ENCODE measurements at places on chromosomes 2 and 18. TPM values are rescaled to one million over a fixed set of nuclear protein-coding genes. Genes with fewer than 3 reads are reported as not detected.

RBKS gene
- polyA plus RNA-seq = 7.7 TPM

LONRF2 gene
- polyA plus RNA-seq = 2.3 TPM

UGT1A4 gene
- not detected for polyA plus RNA-seq

FRZB gene
- 15.7 TPM for polyA plus RNA-seq

C2orf78 gene
- polyA plus RNA-seq = not detected

TM4SF20 gene
- 0.10 TPM for polyA plus RNA-seq

TGFA gene
- polyA plus RNA-seq = 21.6 TPM

ATOH8 gene
- polyA plus RNA-seq = 14.8 TPM

CD28 gene
- polyA plus RNA-seq = 1.6 TPM

DHRS9 gene
- 0.90 TPM for polyA plus RNA-seq

APCDD1 gene
- polyA plus RNA-seq = 179 TPM

ZNF512 gene
- polyA plus RNA-seq = 84.9 TPM

TGOLN2 gene
- 120 TPM for polyA plus RNA-seq

GRB14 gene
- 51.7 TPM for polyA plus RNA-seq

SCYGR8 gene
- polyA plus RNA-seq = not detected

MC4R gene
- 0.26 TPM for polyA plus RNA-seq

NOSTRIN gene
- 32.0 TPM for polyA plus RNA-seq

FLACC1 gene
- 1.8 TPM for polyA plus RNA-seq

IL1RL1 gene
- 0.40 TPM for polyA plus RNA-seq

CCDC141 gene
- polyA plus RNA-seq = 0.39 TPM

CHMP1B gene
- 46.7 TPM for polyA plus RNA-seq

CCL20 gene
- 0.41 TPM for polyA plus RNA-seq

HOXD13 gene
- polyA plus RNA-seq = 0.65 TPM

DPYSL5 gene
- 7.7 TPM for polyA plus RNA-seq

EML6 gene
- polyA plus RNA-seq = 16.2 TPM

GCG gene
- not detected for polyA plus RNA-seq

DES gene
- 7.4 TPM for polyA plus RNA-seq

WBP1 gene
- 120 TPM for polyA plus RNA-seq

PAX8 gene
- 593 TPM for polyA plus RNA-seq

TCF4 gene
- polyA plus RNA-seq = 71.8 TPM

PTPRN gene
- polyA plus RNA-seq = 0.16 TPM

SPHKAP gene
- polyA plus RNA-seq = 1.9 TPM

FSHR gene
- polyA plus RNA-seq = not detected

RIT2 gene
- 0.22 TPM for polyA plus RNA-seq

GALNT3 gene
- polyA plus RNA-seq = 14.3 TPM

TTC39C gene
- polyA plus RNA-seq = 11.0 TPM

GAD1 gene
- polyA plus RNA-seq = 0.56 TPM

CRYGC gene
- not detected for polyA plus RNA-seq

OBSL1 gene
- polyA plus RNA-seq = 169 TPM

MAP4K4 gene
- 74.7 TPM for polyA plus RNA-seq

SCTR gene
- polyA plus RNA-seq = 8.0 TPM

CLEC4F gene
- polyA plus RNA-seq = not detected

REG3G gene
- not detected for polyA plus RNA-seq

SLC4A3 gene
- polyA plus RNA-seq = 9.6 TPM

C2orf80 gene
- polyA plus RNA-seq = 0.33 TPM

LHCGR gene
- 0.74 TPM for polyA plus RNA-seq

LDLRAD4 gene
- polyA plus RNA-seq = 12.7 TPM

PLGLB1 gene
- polyA plus RNA-seq = 6.4 TPM

SLC8A1 gene
- polyA plus RNA-seq = 77.2 TPM

LIMS2 gene
- polyA plus RNA-seq = 23.2 TPM

ACTG2 gene
- polyA plus RNA-seq = 0.40 TPM

KCNE4 gene
- 15.5 TPM for polyA plus RNA-seq
